ENCODE measurements at places on chromosomes 1 and 21.

GRCh38 chr1:79568411-79568810 is 561.9 kb upstream of the ADGRL4 start:
- DNase-seq = no peak

GRCh38 chr1:170623171-170623570 is 40.8 kb upstream of the PRRX1 start:
- no peak for DNase-seq

DNA sequence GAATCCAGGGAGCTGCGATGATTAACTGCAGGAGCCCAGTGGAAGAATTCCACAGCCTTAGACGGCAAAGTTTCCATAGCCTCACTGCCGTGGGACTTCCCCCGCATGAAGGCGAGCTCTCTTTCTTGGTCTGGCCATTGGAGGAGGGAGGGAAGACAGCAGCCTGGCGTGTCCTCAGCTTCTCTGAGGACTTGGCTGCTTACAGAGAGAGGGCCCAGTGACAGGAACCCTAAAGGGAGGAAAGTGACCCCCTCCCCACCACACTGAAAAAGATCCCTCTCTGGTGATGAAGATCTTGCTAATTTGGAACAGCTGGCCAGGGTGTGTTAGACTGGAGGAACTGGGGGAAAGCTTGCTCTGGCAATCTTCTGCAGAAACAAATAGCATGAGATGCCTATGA is 41.0 kb downstream of the ATP2B4 start:
- DNase-seq = no peak

DNA sequence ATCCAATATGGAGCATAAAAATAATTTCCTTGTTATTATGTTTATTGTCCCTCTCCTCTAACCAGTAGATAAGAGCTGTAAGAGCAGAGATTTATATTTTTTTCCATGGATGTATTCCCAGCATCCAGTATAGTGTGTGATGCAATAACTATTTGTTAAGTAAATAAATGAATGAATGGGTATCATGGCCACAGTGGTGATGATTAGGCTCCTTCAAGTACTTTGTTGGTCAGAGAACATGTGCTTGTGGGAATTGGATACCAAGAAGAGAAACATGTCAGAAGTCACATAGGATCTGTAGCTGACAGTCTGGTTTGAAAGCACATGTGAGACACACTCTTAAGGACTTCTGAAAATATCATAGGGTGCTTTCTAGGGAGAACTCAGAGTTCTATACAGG is 588.5 kb downstream of the AGBL4 start:
- no peak for DNase-seq

GRCh38 chr1:155513300-155513916 is 49.2 kb downstream of the ASH1L start:
- DNase-seq = no peak

DNA sequence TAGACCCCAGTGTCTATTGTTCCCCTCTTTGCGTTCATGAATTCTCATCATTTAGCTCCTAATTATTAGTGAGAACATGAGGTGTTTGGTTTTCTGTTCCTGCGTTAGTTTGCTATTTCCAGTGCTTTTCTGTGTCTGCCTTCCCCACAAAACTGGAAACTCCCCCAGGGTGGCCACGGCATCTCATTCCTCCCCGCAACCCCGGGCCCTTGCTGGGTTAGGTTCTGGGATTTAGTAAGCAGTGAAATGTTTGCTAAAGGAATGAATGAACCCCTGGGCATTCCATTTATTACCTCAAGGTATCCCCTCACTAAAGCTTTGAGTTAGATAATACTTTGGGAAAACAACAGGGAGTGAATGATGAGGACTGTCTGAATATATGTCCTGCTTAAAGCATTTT is 142.9 kb downstream of the GLUL start:
- no peak for DNase-seq

- DNase-seq = no peak
Observed at GRCh38 chr1:76891931-76892622, 24.8 kb downstream of the ST6GALNAC5 start.

GRCh38 chr1:165686121-165686970 is 12.0 kb downstream of the ALDH9A1 start:
- DNase-seq = no peak

GRCh38 chr1:119703666-119704450 is 7.9 kb upstream of the PHGDH start:
- DNase-seq = no peak

DNA sequence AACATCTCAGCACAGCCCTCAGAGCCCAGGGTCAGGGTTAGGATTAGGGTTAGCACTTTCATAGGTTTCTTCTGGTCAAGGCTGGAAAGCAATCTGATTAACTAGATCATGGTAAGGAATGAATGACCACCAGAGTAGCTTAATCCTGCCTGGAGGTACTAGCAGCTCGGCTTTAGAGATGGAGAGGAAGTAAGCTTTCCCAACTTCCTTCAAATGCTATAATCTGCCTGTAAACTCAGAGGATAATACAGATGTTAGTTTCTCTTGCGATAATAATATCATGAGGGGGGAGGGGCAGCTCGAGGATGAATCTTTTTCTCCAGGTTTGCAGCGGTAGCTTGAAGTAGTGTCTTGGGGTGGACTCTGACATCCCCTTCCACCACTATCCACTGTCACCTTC is 194.9 kb downstream of the HIVEP3 start:
- no peak for DNase-seq

- DNase-seq = no peak
Observed at GRCh38 chr1:180185281-180185680, 30.6 kb downstream of the QSOX1 start.

DNA sequence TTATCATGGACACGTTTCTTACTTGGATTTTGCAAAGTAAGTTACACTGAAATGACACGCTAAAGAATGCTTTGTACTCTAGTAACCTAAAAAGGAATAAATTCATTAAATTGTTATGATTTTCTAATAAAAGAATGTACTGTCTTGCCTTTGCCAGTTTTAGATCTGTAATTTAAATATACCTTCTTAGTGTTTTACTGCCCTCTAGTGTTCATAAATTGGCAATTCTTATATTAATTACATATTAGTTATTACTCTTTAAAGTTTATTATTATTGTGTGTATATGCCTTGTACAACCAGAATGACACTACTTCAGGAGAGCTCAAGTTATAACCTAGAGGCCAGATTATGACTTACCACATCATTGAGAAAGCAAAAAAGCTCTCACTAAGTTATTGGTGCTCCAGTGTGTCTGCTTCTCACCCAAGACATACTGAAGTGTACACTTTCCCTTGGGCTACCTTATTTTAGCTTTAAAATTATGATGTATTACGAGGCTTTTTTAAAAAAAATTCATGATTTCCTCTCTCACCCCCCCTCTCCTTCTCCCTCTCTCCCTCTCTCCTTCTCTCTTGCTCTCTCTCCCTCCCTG is 169.9 kb downstream of the HS2ST1 start:
- peak; percentile 31 for DNase-seq

DNA sequence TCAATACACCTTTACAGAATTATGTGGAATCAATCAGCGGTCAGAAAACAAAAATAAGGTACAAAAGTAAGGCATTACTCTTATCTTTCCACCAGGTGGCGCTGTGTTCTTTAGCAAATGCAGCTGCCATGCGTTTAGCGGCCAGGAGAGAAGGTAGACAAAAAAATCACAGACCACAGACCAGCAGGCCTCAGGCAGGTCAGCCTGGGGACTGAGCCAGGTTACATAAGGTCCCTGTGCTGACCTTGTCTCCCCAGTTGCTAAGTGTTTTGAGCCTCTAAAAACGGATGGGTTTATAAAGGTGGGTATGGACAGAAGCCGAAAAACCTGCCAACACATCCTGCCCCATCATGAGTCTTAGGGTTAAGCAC is 2.8 kb downstream of the RGS16 start:
- peak; percentile 89 for DNase-seq

DNA sequence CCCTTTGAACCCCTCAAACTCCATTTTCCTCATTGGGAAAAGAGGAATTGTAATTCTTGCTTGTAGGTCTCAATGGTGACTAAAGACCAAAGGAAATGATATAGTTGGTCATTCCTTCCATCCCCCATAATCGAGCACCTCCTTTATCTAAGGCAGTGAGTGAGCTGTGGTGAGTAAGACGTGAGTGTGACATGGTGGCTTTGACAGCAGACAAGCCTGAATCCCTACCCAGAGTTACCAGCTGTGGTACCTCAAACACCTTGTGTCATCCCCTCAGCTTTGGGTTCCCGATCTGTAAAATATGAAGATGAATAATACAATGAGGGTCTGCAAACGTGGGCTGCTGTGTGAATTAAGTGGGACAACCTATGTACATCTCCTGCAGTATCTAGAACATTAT is 8.4 kb downstream of the TRAF5 start:
- peak; percentile 1 for DNase-seq

- DNase-seq = no peak
Observed at GRCh38 chr21:29287383-29287782, 11.3 kb upstream of the BACH1 start.

GRCh38 chr1:148362626-148363438 is 120.3 kb downstream of the PPIAL4G start:
- no peak for DNase-seq

DNA sequence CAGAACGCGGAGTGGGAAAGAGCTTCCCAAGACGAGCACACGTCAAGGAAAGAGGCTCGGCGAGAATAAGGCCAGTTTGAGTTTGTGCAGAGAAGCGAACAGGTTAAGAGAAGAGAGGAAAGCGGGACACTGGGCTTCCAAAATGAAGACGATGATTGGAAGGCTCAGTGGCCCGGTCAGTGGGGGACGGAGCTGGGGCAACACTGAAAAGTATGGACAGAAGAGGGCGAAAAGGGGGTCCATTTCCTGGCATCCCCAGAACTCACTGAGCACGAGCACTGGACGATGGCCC is 258 bp downstream of the CCT3 start:
- no peak for DNase-seq

DNA sequence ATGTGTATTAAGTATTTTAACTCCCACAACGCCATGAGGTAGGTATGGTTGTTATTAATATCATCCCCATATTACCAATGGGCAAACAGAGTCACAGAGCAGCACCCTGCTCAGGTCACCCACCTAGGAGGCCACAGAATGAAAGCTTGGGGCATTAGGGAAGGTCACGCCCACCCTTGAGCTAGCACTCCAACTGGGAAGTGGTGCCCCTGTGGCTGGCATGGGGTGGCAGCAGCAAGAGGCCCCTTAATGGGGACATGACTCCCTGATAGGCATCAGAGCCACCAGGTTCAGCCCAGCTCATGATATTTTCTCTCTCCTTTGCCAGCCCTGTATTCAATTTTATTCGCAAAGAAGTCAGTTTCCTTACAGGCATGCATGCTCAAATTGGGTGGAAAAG is 90.6 kb downstream of the DMRTB1 start:
- DNase-seq = no peak

DNA sequence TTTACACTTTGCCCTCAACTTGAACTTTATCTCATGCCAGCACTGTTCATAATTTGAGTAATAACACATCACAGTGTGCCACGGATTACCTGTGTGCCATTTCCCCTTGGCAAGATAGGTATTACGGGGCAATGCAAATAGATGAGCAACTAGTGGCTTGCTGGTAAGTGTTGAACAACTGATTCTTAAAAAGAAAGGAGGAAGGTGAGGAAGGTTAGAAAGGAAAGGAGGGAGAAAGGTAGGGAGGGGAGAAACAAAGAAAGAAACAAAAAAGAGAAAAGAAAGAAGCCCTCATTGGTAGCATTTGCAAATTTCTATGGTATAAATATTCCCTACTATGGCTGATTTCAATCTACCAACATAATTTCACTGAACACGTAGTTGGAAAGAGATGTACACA is 118.2 kb upstream of the OLIG2 start:
- DNase-seq = no peak

DNA sequence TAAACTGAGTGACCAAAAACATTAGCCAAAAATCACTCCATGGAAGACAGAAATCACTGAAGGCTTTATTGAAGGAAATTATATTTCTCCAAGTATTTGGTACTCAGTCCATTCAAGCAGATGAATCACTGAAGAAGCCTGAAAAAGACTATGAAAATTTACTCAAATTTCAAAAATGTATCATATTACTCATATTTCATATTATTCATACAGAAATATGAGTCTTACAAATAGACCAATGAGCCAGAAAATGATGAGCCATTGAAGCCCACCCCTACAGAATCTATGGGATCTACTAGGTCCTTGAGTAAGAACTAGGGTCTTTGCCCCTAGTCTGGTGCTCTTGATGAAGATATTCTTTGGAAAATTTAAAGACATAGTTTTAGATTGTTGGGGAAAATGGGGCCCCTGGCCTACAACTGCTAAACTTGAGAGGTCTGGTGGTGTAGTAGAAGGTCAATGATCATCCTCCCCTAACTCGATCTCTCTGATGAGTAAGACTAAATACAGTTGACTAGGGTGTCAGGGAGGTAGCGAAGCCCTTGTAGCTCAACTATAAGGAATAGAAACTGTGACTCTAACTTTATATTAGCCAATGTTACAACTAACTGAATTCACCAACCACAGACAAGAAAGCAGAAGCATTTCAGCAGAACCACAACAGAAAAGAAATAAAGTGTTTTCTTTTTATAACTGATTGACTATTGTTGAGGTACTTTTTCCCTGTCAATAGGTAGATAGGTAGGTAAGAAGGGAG is 81.0 kb downstream of the NOTCH2 start:
- no peak for DNase-seq

GRCh38 chr1:85806236-85806965 is 98.2 kb upstream of the ZNHIT6 start:
- no peak for DNase-seq

DNA sequence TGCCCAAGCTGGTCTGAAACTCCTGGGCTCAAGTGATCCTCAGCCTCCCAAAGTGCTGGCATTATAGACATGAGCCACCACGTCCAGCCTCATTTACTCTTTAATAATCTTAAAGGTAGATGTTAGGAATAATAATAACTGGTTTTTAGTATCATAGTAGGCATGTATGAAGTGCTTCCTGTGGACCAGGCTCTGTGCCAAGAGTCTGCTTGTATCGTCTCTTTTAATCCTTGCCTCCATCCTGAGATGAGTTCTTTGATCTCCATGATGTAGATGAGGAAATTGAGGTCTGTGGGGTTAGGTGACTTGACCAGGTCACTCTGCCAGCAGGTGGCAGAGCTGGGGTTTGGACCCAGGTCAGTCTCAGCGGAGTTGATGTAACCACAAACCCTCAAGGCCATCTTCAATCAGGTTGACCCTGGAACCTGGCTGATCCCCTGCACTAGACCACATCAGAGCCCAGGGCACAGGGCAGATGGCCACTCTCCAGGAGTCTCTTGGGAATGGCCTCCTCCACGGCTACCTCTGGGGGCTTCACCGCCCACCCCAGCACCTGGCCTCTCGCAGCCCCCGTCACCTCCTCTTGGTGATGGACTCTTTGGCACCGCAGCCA is 11.3 kb downstream of the EFHD2 start:
- no peak for DNase-seq

DNA sequence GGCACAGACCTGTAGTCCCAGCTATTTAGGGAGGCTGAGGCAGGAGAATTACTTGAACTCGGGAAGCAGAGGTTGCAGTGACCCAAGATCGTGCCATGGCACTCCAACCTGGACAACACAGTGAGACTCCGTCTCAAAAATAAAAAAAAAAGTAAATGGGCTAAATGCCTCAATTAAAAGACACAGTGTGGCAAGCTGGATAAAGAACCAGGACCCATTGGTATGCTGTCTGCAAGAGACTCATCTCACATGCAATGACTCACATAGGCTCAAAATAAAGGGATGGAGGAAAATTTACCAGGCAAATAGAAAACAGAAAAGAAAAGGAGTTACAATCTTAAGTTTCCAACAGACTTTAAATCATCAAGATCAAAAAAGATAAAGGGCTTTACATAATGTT is 40.3 kb downstream of the ACBD6 start:
- no peak for DNase-seq

GRCh38 chr1:206687915-206688442 is 3.3 kb downstream of the MAPKAPK2 start:
- DNase-seq = no peak

Measured in NCI-H146 (cell line).